Progenitor cell of endocrine pancreas (in vitro differentiated cells): ENCODE measurements at places on chromosomes 13 and 19. TPM values are rescaled to one million over a fixed set of nuclear protein-coding genes. Genes with fewer than 3 reads are reported as not detected.

The MBD3L2 gene
- total RNA-seq: not detected in 2 replicates

The GARIN5A gene
- 11.6 and 12.0 TPM in 2 replicates for total RNA-seq

The ZNF790 gene
- 12.1 and 13.7 TPM in 2 replicates for total RNA-seq

The MFSD12 gene
- 71.5 and 75.1 TPM in 2 replicates for total RNA-seq

The KCNJ14 gene
- total RNA-seq: 2.0 TPM in 2 replicates

The PCDH8 gene
- 0.17 and 0.42 TPM in 2 replicates for total RNA-seq

The C19orf85 gene
- total RNA-seq: not detected in 2 replicates

The CYP4F2 gene
- not detected in 2 replicates for total RNA-seq

The DZIP1 gene
- 35.4 and 40.1 TPM in 2 replicates for total RNA-seq

The ZNF560 gene
- not detected in 2 replicates for total RNA-seq

The ERICH4 gene
- not detected in 2 replicates for total RNA-seq

The APOC4 gene
- not detected in 2 replicates for total RNA-seq

DNA sequence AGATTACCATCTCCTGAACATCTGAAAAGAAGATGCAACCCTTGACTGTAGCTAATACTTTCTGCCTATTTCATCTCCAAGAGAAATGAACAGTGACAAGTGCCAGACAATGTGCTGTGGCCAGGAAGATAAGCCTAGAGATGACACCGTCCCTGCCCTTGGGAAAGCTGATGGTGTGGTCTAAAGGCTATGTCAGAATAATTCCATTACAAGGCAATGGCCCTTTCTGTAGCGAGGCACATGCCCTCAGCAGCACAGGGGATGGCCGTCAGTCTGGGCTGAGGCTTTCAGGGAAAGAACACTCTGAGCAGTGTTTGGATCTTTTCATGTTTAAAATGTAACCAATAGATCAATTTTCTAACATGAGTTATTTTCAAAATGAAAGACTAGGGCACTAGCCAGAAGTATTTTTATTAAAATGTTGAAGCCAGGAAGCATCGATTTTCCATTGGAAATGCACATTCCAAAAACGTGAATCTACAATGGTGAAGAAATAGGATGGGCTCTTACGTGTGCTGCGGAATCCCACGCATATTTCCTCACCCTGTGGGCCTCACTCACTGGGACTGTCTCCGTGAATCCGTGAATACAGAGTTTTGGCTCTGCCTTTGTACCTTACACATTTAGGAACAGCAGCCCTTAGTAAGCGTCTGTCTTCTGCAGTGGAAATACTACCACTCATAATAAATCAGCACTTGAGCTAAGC is 22.0 kb downstream of the COL4A1 start:
- peaks cover 1% of the 10 kb centered on the region for H3K36me3 ChIP-seq
- no peaks in the 10 kb centered on the region for H3K27me3 ChIP-seq

DNA sequence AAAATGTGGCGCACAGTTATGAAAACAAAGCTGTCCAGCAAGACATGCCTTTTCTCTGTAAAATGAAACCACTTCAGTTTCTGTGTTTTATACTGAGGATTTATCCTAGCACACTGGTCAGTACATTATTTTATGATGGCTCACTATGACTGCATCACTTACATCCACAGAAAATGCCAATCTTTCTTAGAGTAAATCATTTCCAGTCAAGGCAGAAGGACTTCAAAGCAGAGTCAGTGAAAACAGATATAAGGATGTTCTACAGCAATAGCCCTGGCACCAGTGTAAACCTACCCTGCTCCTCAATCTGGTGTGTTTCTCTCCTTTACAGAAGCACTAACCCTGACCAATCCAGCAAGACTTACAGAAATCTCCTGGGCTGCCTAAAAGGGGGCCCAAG is 473.5 kb downstream of the GPC6 start:
- no peak overlapping the region for H3K4me3 ChIP-seq
- H3K27ac ChIP-seq: no peak overlapping the region
- no peaks in the 10 kb centered on the region for H3K27me3 ChIP-seq
- no peaks in the 10 kb centered on the region for H3K4me1 ChIP-seq
- DNase-seq: no peak

DNA sequence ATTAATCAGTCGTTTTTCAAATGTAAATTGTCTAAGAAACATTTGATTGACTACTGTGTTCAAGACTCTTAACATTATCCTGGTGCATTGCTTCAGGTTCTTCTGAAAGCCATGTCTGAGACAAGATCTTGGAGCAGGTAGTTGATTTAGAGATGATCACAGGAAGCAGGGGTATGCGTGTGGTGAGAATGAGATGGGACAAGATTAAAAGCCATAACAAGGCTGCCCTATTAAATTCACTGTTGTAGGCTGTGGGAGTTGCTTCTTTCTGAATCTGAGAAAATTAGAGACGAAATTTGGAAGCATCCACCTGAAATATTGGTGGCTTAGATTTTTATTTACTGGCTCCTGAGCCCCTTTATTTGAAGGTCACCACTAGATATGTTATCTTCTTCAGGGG is 687.4 kb upstream of the SLITRK6 start:
- no peaks in the 10 kb centered on the region for H3K36me3 ChIP-seq
- no peaks in the 10 kb centered on the region for H3K4me1 ChIP-seq
- H3K27me3 ChIP-seq: no peaks in the 10 kb centered on the region
- no peak for DNase-seq
- H3K27ac ChIP-seq: no peak overlapping the region

GRCh38 chr13:105920370-105920769 is 615.1 kb downstream of the EFNB2 start:
- H3K4me1 ChIP-seq: peaks cover 13% of the 10 kb centered on the region
- no peak overlapping the region for H3K4me3 ChIP-seq
- peaks cover 43% of the 10 kb centered on the region for H3K27me3 ChIP-seq

GRCh38 chr19:3034656-3035541 is 5.8 kb upstream of the TLE2 start:
- no peak for DNase-seq
- no peaks in the 10 kb centered on the region for H3K27me3 ChIP-seq
- H3K4me3 ChIP-seq: peak overlapping the region; percentile 83
- H3K36me3 ChIP-seq: no peaks in the 10 kb centered on the region
- H3K4me1 ChIP-seq: peaks cover 38% of the 10 kb centered on the region
- peak overlapping the region; percentile 98 for H3K27ac ChIP-seq

GRCh38 chr13:86920961-86921360 is 750.2 kb upstream of the SLITRK5 start:
- peaks cover 2% of the 10 kb centered on the region for H3K4me1 ChIP-seq
- no peak for DNase-seq

GRCh38 chr19:1507763-1508506 is 4.9 kb downstream of the ADAMTSL5 start:
- H3K4me1 ChIP-seq: peaks cover 3% of the 10 kb centered on the region
- peaks cover 38% of the 10 kb centered on the region for H3K27me3 ChIP-seq
- peak overlapping the region; percentile 81 for H3K4me3 ChIP-seq
- H3K36me3 ChIP-seq: peaks cover 2% of the 10 kb centered on the region
- peak overlapping the region; percentile 93 for H3K27ac ChIP-seq
- DNase-seq: peak; percentile 82

GRCh38 chr13:46355901-46356590 is 31.0 kb downstream of the RUBCNL start:
- no peak overlapping the region for H3K4me3 ChIP-seq

- H3K4me3 ChIP-seq: no peak overlapping the region
- peak overlapping the region; percentile 62 for H3K27ac ChIP-seq
- peaks cover 24% of the 10 kb centered on the region for H3K27me3 ChIP-seq
- DNase-seq: no peak
Measured at GRCh38 chr19:48509467-48510194, 2.0 kb downstream of the LMTK3 start.

DNA sequence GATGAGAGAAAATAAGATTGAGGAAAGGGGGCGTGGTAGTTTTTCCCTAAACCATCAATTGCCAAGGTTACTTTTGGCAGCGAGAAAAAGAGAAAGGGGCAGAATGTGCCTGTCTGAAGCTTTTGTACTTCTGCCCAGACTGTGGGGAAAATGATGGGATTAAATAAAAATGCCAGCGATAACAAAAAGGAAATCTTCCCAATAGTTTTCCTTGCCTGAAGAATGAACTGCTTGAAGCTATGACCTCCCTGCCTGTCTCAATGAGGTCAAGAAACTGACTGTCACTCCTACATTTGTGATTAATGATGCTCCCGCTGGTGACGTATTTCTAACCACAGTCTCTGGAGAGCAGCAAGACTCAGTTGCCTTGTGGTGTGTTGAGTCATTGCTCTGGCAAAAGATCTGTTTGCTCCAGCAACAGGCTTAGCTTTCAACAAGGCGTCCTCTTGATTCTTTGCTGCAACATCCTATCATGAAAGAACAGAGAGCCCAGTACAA is 1051.5 kb downstream of the DIAPH3 start:
- no peaks in the 10 kb centered on the region for H3K36me3 ChIP-seq
- no peaks in the 10 kb centered on the region for H3K4me1 ChIP-seq
- no peak for DNase-seq
- H3K4me3 ChIP-seq: no peak overlapping the region
- H3K27me3 ChIP-seq: no peaks in the 10 kb centered on the region
- no peak overlapping the region for H3K27ac ChIP-seq

GRCh38 chr19:33624586-33624985 is 2.8 kb downstream of the CHST8 start:
- DNase-seq: no peak
- no peaks in the 10 kb centered on the region for H3K36me3 ChIP-seq
- no peak overlapping the region for H3K4me3 ChIP-seq
- H3K27me3 ChIP-seq: peaks cover 74% of the 10 kb centered on the region

DNA sequence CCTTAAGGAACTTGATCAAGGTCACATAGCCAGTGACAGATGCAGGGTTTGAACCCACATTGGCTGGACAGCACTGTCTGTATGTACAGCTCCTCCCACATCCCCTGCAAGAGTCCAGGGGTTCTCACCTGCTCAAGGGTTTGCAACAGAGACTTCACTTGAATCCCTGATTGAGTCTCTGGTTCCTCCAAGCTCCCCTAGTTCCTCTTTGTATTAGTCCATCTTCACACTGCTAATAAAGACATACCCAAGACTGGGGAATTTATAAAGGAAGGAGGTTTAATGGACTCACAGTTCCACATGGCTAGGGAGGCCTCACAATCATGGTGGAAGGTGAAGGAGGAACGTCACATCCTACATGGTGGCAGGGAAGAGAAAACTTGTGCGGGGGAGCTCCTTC is 72.8 kb upstream of the CLDN10 start:
- no peak overlapping the region for H3K27ac ChIP-seq
- H3K36me3 ChIP-seq: no peaks in the 10 kb centered on the region
- H3K4me3 ChIP-seq: no peak overlapping the region
- DNase-seq: no peak
- peaks cover 2% of the 10 kb centered on the region for H3K4me1 ChIP-seq
- H3K27me3 ChIP-seq: peaks cover 36% of the 10 kb centered on the region

DNA sequence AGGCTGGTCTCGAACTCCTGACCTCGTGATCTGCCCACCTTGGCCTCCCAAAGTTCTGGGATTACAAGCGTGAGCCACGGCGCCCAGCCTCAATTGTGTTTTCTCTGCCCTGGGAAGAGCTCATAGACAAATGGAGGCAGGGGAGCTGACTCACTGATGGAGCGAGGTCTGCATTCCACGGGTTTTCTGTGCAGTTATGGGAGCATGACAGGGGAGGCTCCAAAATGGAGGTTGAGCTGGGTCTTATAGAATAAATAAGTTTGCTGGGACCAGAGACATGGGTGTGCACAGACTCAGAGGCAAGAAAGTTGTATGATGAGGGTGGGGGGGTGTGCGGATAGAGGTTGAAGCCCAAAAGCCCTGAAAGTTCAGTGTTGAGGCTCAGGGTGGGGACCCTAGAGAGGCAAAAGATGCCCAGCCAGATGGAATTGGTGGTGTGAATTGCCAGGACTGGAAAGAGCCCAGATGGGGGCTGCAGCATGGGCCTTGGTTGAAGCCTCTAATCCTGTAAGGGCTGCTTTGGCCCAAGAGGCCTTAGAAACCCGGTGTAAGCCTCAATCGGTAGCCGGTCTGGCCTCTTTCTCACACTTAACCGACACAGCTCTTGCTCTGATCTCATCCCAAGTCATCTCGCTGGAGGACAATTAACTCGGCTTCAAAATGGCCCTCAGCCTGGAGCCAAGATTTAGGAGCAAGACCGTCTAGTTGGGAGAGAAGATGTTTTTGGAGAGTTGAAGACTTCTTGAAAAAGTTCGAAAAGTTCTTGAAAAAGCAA is 1.9 kb downstream of the TPM4 start:
- peaks cover 12% of the 10 kb centered on the region for H3K36me3 ChIP-seq
- no peaks in the 10 kb centered on the region for H3K27me3 ChIP-seq
- H3K4me1 ChIP-seq: peaks cover 22% of the 10 kb centered on the region
- peak overlapping the region; percentile 84 for H3K4me3 ChIP-seq
- H3K27ac ChIP-seq: peak overlapping the region; percentile 94

GRCh38 chr13:102807699-102808098 is 8.8 kb downstream of the BIVM start:
- no peak overlapping the region for H3K27ac ChIP-seq
- H3K4me3 ChIP-seq: no peak overlapping the region
- peaks cover 21% of the 10 kb centered on the region for H3K36me3 ChIP-seq
- H3K27me3 ChIP-seq: no peaks in the 10 kb centered on the region

GRCh38 chr19:35044317-35045117 is 3.0 kb downstream of the HPN start:
- no peaks in the 10 kb centered on the region for H3K27me3 ChIP-seq
- DNase-seq: peak; percentile 61
- peak overlapping the region; percentile 67 for H3K27ac ChIP-seq
- no peaks in the 10 kb centered on the region for H3K36me3 ChIP-seq

DNA sequence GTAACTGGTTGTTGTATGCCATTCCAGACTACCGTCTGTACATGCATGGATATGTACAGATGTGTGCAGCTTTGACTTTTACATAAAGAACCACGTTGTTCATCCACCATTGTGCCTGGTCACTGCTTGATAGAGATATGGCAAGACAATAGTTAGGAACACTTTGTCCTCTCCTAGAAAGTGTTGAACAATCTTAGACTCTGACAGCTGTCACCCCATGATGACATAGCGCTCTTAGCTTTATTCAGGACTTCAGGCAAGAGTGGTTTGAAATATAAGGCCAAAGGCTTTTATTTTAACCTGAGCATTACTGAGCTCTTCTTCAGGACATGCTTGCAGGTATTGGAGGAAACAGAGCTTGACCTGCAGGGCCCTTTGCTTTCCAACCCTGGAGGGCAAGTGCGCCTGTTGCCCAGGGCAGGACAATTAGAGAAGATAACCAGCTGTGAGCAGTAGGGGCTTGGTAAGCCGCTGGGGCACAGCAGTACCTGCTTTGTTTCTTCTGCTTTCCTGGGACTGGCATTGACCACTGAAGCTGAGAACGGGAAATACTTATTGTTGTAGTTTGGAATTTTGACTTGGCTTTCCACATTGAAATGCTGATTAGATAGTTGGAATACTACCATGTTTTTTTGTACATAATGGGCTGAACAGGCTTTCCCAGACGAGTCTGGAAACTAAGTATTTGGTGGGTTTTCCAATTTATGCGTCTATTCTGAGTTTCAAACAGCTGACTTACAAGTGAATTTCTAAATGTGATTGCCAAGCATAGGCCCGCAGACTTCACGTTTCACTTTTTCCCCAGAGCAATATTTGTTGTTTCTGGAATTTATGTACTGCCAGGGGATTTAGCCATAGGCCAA is 51.1 kb downstream of the GARRE1 start:
- H3K27me3 ChIP-seq: no peaks in the 10 kb centered on the region
- H3K4me1 ChIP-seq: peaks cover 13% of the 10 kb centered on the region
- peak overlapping the region; percentile 62 for H3K27ac ChIP-seq
- H3K4me3 ChIP-seq: no peak overlapping the region
